Heart left ventricle (tissue), 16 donors: ENCODE measurements at places on chromosomes 5 and 9.
A peak's percentile ranks its signal among the peaks of the same experiment; 100 is the strongest.

DNA sequence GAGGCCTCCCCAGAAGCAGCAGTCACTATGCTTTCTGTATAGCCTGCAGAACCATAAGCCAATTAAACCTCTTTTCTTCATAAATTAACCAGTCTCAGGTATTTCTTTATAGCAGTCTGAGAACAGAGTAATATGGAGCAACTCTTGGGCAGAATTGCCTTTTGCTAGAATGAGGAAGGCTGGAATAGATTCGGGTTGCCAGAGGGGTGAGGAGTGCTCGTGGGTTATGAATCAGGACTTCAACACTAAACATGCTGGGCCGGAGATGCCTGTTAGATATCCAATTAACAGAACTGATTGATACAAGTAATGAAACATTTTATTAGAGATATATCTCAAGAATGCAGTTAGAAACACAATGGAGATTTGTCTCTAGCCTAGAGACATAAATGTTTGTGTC, 140.9 kb upstream of the MAP3K1 start:
- no peak for DNase-seq

DNA sequence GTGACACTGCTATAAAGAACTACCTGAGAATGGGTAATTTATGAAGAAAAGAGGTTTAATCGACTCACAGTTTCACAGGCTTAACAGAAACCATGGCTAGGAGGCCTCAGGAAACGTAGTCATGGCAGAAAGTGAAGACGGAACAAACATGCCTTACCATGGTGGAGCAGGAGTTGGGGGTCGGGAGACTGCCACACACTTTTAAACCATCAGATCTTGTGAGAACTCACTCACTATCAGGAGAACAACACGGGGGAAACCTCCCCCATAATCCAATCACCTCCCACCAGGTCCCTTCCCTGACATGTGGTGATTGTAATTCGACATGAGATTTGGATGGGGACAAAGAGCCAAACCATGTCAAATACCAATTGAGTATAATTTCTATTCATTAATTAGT, 2392.6 kb upstream of the C9orf72 start:
- no peak for DNase-seq

- DNase-seq = no peak
Measured at GRCh38 chr5:81922854-81923279, 49.0 kb upstream of the ATG10 start.

DNA sequence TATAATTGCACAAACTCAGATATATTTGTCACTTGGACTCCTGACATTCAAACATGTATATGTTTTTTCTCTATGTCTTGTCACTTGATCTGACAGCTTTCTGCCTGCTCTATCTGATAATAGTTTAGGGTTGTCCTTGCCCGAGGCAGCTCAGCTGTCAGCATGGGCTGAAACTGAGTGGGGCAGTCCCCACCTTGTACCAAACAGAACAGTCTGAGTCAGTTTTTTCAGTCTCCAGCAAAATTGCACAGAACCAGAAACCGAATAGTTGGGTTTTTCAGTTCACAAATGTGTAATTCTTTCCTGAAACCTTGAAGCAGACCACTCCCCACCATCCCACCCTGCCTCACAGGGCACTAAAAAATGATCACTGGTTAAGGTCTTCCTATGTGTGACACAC, 9.5 kb upstream of the HAND1 start:
- no peak for DNase-seq

DNA sequence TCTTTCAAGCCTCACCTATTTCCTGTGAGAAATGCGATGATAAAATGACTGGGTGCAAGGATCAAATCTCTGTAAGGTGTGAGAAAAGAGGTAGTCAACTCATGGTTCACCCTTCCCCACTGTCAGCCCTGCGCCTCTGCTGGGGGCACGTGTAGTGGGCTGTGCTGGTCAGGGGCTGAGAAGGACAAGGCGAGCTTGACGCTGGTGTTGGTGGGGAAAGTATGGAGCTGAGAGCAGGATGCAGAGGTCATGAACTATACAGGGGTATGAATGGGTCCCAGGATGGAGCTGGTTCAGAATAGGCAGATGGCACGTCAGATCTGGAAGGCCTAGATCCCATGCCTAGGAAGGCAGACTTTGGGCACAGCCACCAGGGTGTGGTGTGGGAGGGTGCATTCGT, 20.6 kb downstream of the PITX1 start:
- DNase-seq = no peak

DNA sequence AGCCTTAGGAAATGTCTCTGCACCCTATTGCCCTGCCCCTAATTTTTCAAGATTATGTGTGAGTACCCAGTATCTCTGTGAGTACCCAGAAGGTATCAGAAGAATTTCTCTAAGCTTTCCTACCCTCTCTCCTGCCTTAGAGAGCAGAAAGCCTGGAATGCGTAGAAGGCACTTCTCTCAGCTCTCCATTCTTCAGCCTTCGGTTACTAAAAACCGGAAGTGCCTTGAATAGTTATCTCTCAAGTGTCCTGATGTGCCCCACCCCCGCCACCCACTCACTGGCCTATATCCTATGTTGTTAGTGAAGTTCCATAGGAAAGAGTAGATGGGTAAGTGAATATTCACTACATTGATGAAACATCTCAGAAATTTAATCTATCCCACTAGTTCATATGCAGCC, 210.7 kb upstream of the CDH10 start:
- no peak for DNase-seq

DNA sequence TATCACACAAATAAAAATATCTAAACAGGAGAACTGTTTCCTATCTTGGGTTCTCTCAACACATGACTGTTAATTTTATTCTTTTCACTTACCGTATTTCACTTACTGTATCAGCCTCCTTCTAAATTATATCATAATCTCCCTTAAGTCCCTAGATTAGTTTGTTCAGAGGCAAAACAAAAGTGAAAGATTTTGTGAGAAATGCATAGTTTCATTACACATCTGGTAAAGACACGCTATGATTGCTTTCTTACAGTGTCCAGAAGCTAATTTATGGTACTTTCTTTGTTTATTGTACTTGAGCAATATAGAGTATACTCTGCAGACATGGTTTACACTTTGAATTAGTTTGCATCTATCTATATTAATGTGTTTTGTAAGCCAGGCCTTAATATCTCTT, 159.7 kb upstream of the TLX3 start:
- no peak for DNase-seq

- no peak for DNase-seq
Measured at GRCh38 chr5:27706832-27707231, 668.4 kb upstream of the CDH9 start.

- DNase-seq = no peak
Measured at GRCh38 chr5:143261748-143262392, 141.6 kb downstream of the NR3C1 start.

DNA sequence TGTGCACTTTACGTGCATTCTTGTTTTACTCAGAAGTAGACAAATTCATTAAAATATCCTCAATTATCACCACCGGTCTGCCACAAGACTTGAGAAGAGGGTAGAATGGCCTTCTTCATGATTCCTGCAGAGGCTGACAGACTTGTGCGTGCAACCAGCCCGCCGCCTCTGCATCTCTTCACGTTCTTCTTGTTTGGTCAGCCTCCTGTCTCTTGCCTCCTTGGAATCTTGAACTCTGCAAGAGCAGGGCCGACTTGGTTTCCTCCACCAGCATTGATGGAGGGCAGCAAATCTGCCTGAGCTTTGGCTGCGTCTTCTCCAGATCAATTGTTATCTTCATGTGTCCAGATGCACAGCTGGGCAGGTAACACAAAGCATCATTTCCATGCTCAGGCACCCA, 20.2 kb downstream of the UBE2QL1 start:
- no peak for DNase-seq

DNA sequence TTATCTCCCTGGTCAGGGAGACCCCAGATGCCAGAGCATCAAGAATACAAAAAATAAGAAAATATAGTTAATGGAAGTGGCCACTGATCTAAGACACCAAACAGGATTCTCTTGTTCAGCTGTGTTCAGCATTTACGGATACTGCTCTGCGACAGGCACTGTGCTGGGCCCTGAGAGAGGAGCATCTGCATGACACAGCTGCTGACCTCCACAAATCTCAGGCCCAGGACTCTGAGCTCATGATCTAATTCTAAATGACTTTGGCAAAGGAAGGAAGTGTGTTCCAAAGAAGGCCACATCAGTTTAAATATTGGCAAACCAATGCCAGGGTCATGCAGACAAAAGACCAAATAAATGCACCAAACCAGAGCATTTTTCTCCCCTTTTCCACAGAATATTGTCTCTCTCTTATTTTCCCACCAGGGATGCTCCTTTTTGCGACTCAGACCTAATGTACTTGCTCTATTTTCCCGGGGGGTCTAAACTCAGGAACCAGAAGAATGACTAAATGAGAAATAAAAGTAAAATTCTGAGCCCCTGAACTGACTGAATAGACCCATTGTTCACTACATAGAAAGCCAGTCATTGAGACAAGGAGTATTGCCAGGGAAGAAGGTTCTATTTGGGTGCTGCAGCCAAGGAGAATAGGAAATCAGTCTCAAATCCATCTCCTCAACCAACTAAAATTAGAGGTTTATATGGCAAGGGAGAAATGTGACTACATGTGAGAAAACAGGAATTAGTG, 1.4 kb upstream of the AGGF1 start:
- no peak for DNase-seq

DNA sequence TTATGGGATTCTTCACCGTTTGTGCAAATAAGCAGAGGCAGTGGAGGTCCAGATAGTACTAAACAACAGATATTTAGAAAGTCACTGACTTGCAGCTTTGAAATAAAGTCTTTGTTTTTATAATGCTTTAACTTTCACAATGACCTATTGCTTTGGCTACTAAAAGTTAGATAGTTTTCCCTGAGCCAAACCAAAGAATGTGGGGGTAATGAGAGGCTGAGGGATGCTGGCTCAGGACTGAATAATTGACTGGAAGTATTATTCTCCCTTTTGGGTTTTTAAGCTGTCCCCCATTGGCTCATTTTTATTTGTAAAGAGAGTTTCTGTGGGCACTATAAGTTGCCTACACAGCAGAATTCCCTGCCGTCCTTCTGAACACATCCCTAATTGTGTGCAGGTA, 99.2 kb upstream of the ACTBL2 start:
- no peak for DNase-seq

DNA sequence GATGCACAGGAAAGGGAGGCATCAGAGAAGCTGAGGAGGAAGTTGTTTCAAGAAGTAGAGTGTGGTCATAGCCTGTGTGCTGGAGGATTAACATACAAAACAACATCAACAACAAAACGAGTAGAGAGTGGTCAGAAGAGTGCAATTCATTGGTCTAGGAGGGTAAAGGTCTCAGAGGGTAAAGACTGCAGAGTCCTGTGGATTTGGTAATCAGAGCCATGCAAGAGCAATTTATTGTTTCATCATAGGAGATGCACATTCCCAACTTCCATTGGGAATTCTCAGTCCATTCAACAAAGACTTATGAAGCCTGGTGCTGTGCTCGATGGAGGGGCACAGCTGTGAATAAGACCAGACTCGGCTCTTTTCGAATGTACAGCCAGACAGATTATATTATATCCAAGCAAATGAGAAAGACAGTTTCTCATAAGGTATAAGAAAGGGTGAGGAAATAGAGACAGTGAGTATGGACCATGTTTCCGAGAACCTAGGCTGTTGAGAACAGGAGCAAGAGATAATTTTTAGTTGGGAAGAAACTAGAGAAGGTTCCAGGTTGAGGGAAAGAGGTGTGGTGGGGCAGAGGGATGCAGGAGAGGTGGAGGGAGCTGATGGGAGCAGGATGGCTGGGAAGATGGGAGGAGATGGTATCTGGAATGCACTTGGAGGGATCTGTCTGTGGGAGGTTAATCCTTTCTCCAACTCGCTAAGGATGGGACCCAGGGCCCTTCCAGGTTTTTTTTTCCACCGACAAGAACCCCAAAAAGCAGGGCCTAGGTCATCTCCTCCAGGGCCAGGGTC, 7.9 kb upstream of the MYORG start:
- DNase-seq = no peak

- DNase-seq = no peak
Measured at GRCh38 chr5:855771-856530, 5.2 kb upstream of the ZDHHC11 start.

DNA sequence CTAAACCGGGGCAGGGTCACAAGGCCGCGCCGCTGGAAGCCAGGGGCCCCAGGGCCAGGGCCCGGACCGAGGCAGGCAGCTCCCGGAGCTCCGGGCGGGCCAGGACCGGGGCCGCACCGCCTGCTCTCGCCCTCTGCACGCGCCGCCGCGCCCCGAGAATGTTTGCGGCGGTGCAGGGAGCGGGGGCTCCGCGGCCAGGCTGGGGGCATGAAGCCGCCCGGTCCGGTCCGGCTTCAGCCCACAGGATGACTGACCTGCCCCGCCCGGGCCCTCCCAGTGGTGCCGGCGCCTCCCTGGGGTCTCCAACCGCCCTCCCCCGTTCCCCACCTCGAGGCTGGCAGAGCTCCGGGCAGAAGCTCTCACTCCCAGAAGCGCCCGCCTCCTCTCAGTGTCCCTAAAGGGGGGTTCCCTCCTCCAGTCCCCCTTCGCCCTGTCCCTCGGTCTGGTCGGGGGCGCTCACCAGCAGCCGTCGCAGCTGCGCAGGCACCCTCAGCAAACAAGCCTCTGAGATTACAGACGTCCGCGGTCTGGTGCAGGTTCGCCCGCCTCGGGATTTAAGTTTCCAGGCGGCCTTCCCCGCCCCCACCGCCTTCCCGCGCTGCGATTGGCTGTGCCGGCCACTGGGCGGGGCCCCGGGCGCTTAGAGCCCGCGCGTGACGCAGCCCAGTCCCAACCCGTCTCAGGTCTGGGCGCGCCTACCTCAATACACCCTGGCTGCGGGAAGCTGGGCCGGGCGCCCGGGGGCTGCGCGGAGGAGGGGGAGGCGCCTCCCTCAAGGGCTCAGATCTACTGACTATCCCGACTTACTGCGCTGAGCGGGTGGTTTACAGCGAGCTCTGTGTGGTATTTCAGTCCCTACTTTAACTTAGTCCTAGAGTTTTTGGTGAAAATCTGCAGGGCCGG, at the start of gene CTSV:
Gene CTSV (minus strand): TSS at position 532 of the 903 bp plus-strand sequence. CDS start 1,099 bp downstream, outside the sequence.
- peak; percentile 80 for DNase-seq

DNA sequence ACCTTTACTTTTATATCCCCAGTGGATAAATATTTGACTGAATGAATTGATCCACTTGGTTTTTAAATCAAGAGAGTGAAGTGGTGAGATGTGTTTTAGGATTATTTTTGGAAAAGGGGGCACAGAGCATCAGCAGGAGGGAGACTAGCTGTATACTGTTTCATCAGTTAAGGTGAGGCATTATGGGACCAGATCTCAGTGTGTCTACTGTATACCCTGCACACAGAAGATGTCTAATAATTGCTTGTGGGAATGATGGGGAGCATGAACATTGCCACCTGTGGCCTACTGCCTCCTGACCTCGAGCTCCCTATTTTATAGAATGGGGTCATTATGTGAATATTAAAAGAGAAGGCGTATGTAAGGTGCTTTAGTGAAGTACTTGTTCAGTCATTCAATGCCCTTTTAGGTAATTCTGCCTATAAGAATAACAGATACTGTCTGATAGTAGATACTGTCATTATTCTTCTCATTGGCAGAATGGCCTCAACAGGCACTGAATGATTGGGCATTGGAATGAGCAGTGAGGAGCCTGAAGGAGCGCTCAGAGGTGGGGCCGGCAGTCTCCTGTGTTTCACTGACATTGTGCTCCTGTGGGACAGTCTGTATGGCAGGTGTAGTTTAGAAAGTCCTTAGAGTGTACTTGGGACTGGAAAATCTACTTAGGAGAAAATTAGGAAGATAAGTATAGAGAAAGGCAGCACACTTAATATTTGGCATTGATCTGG, 47.4 kb upstream of the FAM120AOS start:
- no peak for DNase-seq
